ENCODE measurements at places on chromosomes 12 and 14.

- DNase-seq, result no peak
Measured at GRCh38 chr14:88060576-88060975, 55.6 kb downstream of the GPR65 start.

- DNase-seq, result no peak
Measured at GRCh38 chr12:64633940-64634337, 23.6 kb downstream of the RASSF3 start.

- DNase-seq, result no peak
Measured at GRCh38 chr12:5168148-5168547, 124.5 kb downstream of the KCNA5 start.

DNA sequence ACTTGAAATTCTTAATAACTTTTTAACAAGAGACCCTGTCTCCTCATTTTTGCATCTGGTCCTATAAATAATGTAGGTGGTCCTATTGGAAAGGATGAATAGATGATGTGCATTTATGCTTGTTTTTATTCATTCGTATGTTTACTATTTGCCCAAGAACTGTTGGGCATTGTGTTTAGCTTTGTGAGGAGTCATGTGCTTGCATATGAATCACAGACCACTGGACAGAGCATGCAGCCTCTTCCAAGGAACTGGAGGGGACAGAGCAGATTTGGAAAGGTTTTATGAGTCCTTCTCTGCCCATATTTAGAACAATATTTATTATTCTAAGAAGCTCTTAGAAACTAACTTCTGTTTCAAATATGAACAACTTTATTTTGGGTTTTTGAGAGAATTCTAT, 414.0 kb downstream of the SOX5 start:
- DNase-seq, result no peak

GRCh38 chr12:106840243-106840642, 65.8 kb downstream of the RIC8B start:
- DNase-seq, result no peak

DNA sequence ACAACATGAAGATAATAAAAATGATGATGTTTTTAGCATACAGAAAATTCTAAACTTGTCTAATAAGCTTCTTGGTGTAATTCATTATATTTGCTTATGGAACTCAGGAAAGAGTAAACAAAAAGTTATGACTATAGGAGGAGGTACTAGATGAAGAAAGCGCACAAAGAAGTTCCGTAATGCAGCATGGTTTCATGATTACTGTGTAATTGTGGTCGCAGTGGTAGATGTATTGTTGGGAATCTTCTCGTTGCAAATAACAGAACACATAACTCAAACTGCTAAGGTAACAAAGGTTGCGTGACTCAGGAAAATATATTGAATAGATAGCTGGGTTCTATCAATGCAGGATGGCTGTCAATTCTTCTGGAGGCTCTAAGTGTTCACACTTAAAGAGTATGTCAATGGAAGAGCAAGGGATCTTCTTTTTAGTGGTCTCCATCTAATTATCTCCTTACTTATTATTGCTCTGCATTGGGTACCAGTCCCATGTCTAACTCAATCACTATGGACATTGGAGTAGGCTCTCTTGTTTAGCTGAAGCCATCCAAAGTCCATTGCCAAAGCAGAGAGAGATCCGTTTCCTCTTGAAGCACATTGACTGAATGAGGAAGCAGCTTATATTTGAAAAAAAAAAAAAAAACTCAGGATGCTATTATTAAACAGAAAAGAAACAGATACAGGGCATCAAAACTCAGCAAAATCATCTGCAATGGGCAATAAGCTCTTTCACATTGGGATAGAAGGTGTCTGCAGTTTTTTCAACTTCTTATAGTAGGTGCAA, 283.4 kb upstream of the ATP2B1 start:
- DNase-seq, result no peak

DNA sequence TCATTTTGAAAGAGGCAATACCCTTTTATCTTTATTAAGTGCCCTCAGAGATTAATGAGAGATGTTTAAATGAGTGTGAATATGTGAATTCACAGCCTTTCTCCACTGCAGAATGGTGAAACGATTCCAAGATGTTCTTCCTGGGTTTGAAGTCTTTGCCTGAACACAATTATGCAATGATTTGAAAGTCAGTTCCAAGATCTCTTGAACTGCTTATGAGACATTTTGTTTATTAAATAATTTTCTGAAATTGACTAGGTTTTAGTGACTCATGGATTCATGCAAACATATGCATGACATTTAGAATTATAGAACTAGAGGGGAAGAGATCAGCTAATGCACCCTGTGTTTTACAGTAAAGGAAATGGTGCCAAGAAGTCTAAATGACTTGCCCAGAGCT, 118.1 kb upstream of the SLC38A2 start:
- DNase-seq, result no peak

DNA sequence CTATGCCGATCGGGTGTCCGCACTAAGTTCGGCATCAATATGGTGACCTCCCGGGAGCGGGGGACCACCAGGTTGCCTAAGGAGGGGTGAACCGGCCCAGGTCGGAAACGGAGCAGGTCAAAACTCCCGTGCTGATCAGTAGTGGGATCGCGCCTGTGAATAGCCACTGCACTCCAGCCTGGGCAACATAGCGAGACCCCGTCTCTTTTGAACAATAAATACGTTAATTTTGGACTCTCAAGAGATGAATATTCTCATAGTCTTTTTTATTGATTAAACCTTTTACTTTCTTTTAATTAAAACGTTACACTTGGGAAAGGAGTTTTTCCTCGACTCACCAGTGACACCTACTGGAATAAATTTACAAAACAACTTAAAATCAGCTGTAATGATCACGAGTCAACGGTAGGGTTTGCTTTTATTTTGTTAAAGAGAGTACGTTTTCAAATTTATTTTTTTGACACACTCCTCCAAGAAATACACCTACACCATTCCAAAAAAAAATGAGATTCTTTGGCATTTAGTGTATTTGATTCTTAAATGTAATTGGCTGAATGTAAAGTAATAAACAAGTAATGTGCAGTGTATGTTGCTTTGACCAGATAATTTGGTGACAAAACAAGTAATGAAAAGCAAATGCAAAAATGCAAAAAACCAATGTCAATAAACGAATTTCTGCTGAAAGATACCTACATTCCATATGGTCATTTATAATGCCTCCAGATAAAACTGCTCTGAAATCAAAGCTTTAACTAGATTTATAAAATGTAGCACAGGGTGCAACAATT, 687 bp upstream of the RPS29 start:
- peak; percentile 48 for DNase-seq

Data from MM.1S (cell line).